Bladder microvascular endothelial cell (primary cell): ENCODE measurements at places on chromosomes 6 and 20. TPM values are rescaled to one million over a fixed set of nuclear protein-coding genes. Genes with fewer than 3 reads are reported as not detected.

The SCUBE3 gene
- 0.65 and 3.0 TPM in 2 replicates for total RNA-seq

The ADGRG6 gene
- total RNA-seq: 37.1 and 43.6 TPM in 2 replicates

The DSP gene
- 3.9 and 59.2 TPM in 2 replicates for total RNA-seq

The BEND3 gene
- 1.1 and 3.0 TPM in 2 replicates for total RNA-seq

The SIRPA gene
- 7.4 and 75.3 TPM in 2 replicates for total RNA-seq

The ULBP2 gene
- 4.7 TPM in 2 replicates for total RNA-seq

The CLIC5 gene
- total RNA-seq: 0.06 and 0.32 TPM in 2 replicates

The PARD6B gene
- 0.16 and 0.82 TPM in 2 replicates for total RNA-seq

The PTGIS gene
- total RNA-seq: 0.49 and 1.3 TPM in 2 replicates

The LAMA2 gene
- 0.81 and 1.2 TPM in 2 replicates for total RNA-seq

The NEDD9 gene
- total RNA-seq: 139 and 239 TPM in 2 replicates

The CYP39A1 gene
- 0.88 and 0.97 TPM in 2 replicates for total RNA-seq

The ADGRF4 gene
- total RNA-seq: not detected in 2 replicates

The LAMA4 gene
- total RNA-seq: 391 and 1,137 TPM in 2 replicates

The TPBG gene
- 5.7 and 6.0 TPM in 2 replicates for total RNA-seq

The CUTA gene
- total RNA-seq: 52.1 and 53.3 TPM in 2 replicates

The SIRPB1 gene
- 0.16 and 3.3 TPM in 2 replicates for total RNA-seq

The TCP1 gene
- 172 and 310 TPM in 2 replicates for total RNA-seq
